ENCODE measurements at places on chromosomes 12 and 14. TPM values are rescaled to one million over a fixed set of nuclear protein-coding genes. Genes with fewer than 3 reads are reported as not detected.

OTX2 gene
- total RNA-seq = not detected

CHGA gene
- 0.22 TPM for total RNA-seq

NKX2-1 gene
- not detected for total RNA-seq

KLRK1 gene
- 1.7 TPM for total RNA-seq

FOXN4 gene
- not detected for total RNA-seq

SLCO1C1 gene
- total RNA-seq = 0.55 TPM

ENO2 gene
- total RNA-seq = 5.3 TPM

IFI27L2 gene
- 42.6 TPM for total RNA-seq

SMCO2 gene
- not detected for total RNA-seq

VRTN gene
- total RNA-seq = not detected

BMP4 gene
- 6.5 TPM for total RNA-seq

ENDOU gene
- total RNA-seq = 1.4 TPM

DNA sequence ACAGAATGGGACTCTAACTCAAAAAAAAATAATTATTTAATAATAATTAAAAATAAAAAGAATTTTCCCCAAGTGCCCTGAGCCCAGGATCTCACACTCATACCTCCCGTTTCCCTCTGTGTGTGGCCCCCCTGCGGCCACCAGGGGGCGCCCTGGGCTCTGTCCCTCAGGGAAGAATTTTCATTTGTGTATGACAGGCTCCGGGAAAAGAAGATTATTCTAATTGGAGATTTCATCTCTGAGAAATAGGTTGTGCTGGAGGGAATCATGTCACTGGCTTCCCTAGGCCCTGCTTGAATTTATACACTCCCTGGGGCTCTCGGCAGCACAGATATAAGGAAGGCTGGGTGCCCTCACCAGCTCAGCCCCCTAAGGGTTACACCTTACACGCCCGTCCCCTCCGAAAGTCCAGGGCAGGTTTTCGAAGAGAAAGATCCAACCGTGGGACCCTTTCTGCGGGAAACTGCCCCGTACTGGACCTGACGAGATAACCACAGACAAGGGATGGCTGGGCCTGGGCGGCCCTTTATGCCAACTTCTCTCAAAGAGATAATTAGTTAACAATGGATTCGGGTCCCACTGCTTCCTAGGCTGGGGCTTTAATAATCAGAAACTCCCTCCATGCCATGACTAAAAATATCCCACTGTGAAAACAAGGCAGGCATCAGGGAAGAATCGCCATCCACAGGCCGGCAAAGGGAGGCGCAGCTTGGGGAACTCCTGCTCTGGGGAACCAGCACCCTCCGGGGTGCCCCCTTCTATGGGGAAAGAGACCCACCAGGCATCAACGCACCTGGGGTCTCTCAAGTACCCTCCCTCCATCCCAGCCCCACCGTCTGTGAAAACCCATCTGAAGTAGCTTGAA, 80.7 kb downstream of the KDM2B start:
- DNase-seq = no peak

GRCh38 chr14:53596853-53597525, 359.6 kb downstream of the BMP4 start:
- no peak for DNase-seq

DNA sequence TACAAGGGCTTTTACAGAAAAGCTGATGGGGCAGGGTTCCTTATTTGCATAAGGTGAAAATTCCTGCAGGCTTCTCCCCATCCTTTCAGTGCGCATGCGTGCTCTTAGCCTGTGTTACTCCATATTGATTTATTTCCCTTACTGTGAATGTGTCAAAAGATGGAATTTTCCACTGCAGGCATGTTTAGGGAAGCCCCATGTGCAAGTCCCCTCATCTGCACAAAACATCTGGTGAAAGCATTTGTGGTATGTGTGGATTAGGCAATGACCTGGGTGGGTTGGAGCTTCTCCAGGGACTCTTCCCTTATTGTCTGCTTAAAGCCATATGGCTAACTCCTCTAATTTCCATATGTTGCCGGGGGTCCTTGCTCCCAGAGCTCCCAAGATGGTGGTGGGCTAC, 912.7 kb upstream of the LRFN5 start:
- DNase-seq = no peak

DNA sequence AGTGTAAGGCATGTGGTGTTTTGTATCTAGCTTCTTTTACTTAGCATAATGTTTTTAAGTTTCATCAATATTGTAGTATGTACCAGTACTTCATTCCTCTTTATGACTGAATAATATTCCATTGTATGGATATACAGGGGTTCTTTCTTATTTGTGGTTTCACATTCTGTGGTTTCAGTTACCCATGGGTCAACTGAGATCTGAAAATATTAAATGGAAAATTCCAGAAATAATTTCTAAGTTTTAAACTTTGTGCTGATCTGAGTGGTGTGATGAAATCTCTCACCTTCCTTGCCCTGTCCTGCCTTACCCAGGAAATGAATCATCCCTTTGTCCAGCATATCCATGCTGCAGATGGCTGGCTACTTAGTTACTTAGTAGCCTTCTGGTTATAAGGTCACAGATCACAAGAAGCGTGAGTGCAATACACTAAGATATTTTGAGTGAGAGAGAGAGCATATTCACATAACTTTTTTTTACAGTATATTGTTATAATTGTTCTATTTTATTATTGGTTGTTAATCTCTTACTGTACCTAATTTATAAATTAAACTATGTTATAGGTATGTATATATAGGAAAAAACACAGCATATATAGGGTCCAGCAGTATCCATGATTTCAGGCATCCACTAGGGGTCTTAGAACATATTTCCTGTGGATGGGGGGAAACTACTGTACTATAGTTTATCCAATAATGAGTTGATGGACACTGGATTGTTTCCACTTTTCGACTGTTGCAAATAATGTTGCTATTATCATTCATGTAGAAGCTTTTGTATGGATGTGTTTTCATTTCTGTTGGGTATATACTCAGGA, 59.6 kb upstream of the LRTM2 start:
- DNase-seq = no peak

- no peak for DNase-seq
These were observed 121.3 kb downstream of the RPS29 start for GRCh38 chr14:49464885-49465284.

DNA sequence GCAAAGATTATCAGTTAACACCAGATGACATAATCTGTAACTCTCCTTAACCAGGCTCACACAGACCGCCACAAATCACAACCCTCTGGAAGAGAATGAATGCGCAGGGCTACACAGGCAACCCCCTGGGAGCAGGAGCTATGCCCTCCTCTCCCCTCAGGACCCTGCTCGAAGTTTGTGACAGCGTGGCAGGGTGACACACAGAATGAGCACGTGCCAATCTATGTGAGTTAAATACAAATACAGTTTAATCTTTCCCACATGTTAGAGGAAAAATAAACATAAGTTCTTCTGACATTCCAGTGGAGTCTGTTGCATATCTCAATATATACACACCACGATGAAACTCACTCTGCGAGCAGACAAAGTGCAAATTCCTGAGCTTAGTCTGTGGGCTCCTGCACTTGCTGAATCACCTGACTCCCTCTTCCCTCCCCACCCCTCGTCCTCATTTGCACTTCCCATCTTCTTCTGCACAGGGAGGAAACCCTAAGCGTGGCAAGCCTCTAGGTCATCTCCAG, 37.6 kb downstream of the BCAT1 start:
- DNase-seq = no peak

GRCh38 chr14:35989736-35990135, 163.6 kb downstream of the BRMS1L start:
- DNase-seq = no peak

DNA sequence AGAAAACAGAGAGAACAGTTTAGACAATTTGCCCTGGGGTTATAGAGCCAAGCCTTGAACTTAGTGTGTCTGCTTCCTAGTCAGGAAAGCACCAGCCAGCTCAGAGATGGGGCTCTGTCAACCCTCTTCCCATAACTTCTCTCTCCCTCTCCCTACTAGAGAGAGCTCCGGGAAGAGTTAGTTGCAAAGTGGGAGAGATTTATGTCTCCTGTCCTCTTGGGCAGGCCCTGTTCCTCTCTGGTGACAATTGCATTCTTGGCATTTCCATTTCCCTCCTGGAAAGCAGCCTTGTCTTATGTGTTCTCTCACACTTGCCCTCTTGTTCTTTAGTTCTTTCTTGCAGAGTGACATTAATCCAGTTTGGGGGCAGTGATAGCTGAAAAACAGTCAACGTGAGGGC, 42.1 kb upstream of the TUNAR start:
- DNase-seq = no peak

GRCh38 chr12:67988601-67989021, 636 bp upstream of the IFNG-AS1 start:
- DNase-seq = no peak

- DNase-seq = no peak
These were observed 1.3 kb upstream of the RASSF3 start for GRCh38 chr12:64608901-64609535.

- DNase-seq = no peak
These were observed 40.5 kb upstream of the LTBP2 start for GRCh38 chr14:74652541-74652940.

DNA sequence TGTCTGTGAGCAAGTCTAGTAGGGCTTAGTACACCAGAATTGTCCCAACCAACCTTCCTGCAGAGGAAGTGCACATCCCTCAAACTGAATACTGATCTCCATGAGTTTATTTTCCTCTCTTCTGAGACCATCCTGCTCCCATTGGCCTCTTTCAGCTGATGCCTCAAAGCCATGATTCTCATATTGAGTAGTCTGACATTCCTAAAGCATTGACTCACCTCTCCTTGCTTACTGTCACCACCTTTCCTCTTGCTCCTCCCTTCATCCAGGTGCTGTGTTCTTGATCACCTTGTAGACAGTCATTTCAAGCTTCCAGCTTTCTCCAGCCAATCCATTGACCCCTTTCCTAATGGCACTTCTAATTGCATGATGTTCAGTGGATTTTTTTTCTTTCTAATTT, 583.7 kb upstream of the USP15 start:
- DNase-seq = no peak

DNA sequence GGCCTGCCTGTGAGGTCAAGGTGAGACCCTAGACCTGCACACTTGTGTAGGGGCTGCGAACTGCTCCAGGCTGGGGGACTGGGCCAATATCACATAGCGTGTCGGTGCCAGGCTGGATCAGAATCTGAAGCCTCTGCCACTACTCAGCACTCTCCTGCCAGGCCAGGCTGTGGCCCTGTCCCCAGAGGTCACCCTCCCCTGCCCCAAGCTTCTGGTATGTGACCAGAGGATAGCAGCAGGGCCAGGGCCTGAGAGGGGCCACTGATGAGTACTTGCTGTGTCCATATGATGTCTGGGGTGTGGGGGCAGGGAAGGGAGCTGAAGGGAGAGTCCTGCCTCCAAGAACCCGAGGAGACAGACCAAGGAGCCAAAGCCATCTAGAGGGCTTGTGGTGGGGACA, 17.8 kb downstream of the ARL6IP4 start:
- no peak for DNase-seq

GRCh38 chr12:88580051-88580871, at the start of gene KITLG:
Gene KITLG (minus strand): TSS chr12:88580471. CDS start chr12:88580278, 193 bp downstream.
- DNase-seq = peak; percentile 93

GRCh38 chr12:26798023-26798422, 35.0 kb downstream of the ITPR2 start:
- DNase-seq = no peak

DNA sequence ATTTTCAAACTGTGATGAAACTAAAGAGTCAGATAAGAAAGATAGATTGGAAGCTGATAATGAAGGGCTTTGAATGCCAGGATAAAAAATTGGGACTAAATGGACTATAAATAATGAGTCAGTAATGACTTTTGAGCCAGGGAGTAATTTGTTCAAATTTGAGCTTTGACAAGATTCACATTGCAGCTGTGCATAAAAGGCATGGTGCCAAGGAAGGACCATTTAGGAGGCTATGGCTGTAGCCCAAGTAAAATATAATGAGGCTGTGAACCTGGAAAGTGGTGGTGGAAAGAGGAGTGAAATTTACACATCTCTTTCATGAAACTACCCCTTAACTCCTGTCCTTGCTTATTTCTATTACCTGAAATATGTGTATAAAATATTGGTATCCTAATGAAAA, 218.5 kb downstream of the SLC6A15 start:
- no peak for DNase-seq

GRCh38 chr14:73997944-73998447, 21.1 kb downstream of the ENTPD5 start:
- no peak for DNase-seq

GRCh38 chr12:69388371-69388770, 28.8 kb downstream of the YEATS4 start:
- no peak for DNase-seq

GRCh38 chr12:108173160-108173559, 44.1 kb downstream of the WSCD2 start:
- no peak for DNase-seq

- DNase-seq = no peak
These were observed 5.4 kb upstream of the DPPA3 start for GRCh38 chr12:7705846-7706245.

- DNase-seq = no peak
These were observed 39.7 kb downstream of the KRT80 start for GRCh38 chr12:52151837-52152783.

DNA sequence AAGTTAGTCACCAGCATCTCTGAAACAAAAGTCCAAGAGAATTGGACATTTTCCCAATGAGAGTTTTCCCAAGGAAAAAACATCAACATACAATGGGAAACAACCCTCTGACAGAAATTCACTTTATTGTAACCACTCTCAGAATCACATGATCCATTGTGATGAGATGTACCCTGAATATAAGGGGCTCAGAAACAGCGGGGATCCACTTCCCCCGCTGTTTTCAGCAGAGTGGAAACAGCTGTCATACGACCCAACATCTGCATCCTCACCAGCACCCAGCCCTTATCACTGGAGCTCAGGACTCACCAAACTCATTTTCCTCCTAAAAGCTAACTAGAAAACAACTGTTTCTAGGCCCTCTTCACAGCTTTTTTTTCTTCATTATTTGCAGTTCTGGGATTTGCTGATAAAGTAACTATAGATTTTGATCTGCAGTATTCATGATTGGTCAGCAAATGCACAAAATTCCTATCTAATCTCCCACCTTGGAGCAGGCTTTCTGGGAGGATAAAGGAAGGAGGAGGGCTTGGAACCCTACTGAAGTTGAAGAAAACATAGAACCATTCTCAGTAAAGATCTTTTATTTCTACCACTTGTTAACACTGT, 31.3 kb downstream of the CORO1C start:
- DNase-seq = no peak

DNA sequence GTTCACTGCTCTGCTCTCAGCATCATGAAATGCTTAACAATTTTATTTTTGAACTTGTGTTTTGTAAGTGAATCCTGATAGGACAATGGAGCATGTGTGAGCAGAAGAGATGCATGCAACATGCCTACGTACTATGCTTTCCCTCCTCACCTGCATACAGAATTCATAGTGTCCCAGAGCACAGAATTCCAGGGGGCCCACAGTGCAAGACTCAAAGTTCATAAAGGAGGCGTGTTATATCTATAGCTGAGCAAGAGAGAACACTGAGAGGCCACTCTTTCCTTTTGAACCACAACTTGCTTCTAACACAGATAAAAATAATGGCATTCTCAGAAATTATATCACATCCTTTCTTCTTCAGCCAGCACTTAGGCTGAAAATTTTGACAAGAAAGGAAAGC, 28.8 kb downstream of the BHLHE41 start:
- no peak for DNase-seq

GRCh38 chr12:41959271-41959670, 185.4 kb downstream of the GXYLT1 start:
- DNase-seq = no peak

GRCh38 chr12:12167847-12168246, 97.1 kb downstream of the BCL2L14 start:
- DNase-seq = no peak

Data from mesenteric fat pad (tissue), 1 donor.